ENCODE measurements at places on chromosomes 2 and 18. TPM values are rescaled to one million over a fixed set of nuclear protein-coding genes. Genes with fewer than 3 reads are reported as not detected.

The RRM2 gene
- polyA plus RNA-seq: 83.6 TPM

The B4GALT6 gene
- polyA plus RNA-seq: 20.7 TPM

- DNase-seq: no peak
Observed at GRCh38 chr2:132390076-132390475, 26.5 kb upstream of the GPR39 start.

DNA sequence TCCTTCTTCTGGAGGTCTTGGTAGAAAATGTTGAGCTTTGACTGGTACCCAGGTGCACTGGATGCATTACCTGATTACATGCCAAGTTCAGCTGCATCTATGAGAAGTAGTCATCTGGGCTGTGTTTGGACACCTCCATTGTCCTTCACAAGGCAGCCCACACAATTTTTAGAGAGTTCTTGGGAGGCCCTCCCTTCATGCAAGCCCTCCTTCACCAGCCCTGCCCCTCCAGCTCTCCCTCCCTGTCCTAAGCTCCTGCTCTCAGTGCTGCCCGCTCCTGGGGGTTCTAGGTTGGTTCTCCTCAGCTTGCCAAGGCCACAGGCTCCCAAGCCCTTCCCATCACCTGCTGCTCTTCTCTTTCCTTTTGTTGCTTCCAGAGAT lies 148.7 kb downstream of the DYSF start:
- DNase-seq: no peak

DNA sequence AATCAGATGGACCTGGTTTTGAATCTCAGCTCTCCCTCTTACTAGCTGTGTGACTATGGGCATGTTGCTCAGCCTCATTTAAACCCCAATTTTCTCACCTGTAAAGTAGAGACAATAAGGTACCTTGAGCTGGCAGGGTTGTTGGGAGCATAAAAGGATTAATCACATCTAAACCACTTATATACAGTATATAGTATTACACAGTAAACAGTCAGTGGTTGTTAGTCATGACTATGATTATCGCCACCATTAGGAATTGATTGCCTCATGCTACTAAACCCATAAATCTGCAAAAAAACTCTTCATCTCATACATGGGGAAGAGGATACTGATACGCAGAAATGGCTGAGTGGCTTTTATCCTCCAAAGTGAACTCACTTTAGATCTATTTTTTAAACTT lies 65.8 kb downstream of the INO80D start:
- DNase-seq: no peak

- no peak for DNase-seq
Observed at GRCh38 chr2:235842941-235843340, 325.2 kb downstream of the GBX2 start.

DNA sequence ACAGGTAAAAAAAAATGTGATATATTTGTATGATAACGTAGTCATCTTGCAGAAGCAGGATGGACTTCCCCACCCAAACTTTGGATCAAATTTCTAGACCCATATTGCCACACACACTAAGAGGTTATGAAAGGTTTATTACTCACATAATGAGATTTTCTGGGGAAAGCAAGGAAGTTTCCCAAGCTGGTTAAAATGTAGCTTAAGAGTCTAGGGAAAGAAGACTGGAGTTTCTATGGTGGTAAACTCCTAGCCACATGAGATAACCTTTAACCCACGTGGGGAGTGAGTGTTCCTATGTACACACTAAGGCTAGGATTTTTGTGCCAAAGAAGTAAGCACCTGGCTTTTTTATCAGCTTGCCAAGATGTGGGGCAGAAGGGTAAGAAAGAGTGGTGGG lies 335.7 kb upstream of the UBE2E3 start:
- no peak for DNase-seq

All from left kidney (tissue), 8 donors.